ENCODE measurements at places on chromosomes 3 and 15.
A peak's percentile ranks its signal among the peaks of the same experiment; 100 is the strongest.

DNA sequence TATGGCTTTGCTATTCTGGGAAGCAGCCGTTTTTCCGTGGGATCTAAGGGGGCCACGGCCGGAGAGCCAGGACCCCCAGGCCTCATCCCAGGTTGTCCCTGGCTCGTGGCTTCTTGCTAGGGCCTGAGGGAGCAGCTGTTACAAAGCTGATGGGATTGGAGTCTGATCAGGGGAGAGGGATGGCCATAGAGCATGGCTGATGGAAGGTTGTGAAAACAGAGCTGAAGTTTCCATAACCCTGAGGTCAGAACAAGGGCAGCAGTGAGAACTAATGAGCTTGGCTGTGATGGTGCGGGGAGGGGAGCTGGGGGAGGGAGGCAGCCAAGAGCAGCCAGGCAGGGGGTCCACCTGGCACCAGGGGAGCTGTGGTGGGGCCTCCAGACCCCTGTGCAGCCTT is 63.0 kb downstream of the LINGO1 start:
- DNase-seq, result no peak

GRCh38 chr3:171813897-171814460 is 3.7 kb upstream of the PLD1 start:
- no peak for DNase-seq

GRCh38 chr15:52808441-52808840 is 18.3 kb upstream of the ONECUT1 start:
- no peak for DNase-seq

- peak; percentile 31 for DNase-seq
Measured at GRCh38 chr15:33982516-33982915, 14.2 kb downstream of the CHRM5 start.

DNA sequence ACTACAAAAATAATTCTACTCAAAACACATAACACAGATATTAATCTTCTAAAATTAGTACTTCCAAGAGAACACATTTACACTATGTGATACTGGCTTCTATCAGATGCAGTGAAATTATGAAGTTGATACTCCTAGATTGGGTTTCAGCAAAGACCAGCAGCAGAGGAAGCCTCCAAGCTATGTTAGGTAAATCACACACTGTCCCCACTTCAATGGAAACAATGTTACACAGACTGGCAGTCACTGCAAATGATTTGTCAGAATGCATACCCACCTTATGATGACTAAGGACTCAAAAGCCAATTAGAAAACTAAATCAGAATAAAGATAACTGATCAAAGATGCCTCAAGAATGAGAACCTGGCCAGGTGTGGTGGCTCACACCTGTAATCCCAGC is 90.1 kb upstream of the MYO5C start:
- DNase-seq, result no peak

GRCh38 chr3:8746780-8747345 is 13.3 kb downstream of the CAV3 start:
- DNase-seq, result no peak

- DNase-seq, result no peak
Measured at GRCh38 chr3:37467761-37468160, 293.4 kb upstream of the LRRFIP2 start.

- peak; percentile 26 for DNase-seq
Measured at GRCh38 chr3:123412811-123413604, 35.9 kb downstream of the ADCY5 start.

DNA sequence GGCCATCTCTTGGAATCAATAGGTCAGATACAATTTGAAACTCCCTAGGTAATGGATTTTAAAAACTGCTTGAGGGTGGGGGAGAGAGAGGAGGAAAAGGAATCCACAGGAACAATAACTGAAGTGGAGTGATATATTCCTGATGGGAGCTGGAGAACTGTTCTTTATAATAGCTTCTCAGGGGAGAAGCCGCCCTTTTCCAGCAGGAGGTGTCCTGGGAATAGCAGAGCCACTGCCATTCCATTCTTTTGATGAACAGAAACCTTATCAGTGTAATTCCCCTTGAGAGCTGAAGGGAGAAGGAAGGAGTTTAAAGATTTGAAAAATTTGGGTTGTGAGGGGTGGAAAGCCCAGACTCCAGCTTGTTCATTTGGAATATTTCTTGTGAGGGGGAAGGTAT is 504.9 kb upstream of the DPH6 start:
- DNase-seq, result no peak

DNA sequence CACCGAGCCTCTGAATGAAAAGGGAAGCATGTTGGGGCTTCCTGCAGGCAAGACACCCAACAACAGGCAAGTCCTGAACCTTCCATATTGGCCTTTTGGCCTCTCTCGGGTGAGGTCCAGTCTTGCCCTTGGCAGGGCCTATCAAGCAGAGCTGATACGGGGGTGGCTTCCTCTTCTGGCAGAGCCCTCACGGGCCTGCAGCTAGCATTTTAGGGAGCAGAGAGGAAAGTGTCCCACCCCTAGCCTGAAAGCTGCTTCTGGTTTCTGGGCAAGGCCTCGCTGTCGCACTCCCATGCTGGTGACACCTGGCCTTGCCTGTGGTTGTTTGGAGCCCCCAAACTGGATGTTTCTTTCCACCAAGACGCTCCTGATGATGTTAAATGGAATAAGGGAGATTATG is 31.8 kb upstream of the CTSH start:
- no peak for DNase-seq

GRCh38 chr3:161343986-161344385 is 27.3 kb downstream of the SPTSSB start:
- no peak for DNase-seq

DNA sequence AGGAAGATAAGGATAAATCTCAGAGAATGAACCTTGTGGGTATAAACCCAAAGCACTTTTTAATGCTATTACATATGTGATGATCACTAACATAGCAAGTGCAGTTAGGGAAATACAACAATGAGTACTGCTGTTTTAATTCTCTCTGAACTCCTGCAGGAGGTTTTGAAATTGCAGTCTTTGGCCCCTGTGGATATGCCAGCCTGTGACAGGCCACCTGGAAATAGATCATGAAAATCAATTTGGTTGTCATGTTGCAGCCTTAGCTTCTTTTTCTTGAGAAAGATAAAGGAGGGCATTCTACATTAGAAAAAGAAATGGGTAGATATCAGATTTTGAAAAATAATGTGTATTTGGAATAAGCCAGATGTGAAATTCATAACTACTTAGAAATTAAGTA is 103.6 kb downstream of the RSRC1 start:
- DNase-seq, result no peak

GRCh38 chr3:160566499-160566898 is 1.1 kb upstream of the KPNA4 start:
- DNase-seq, result no peak

- no peak for DNase-seq
Measured at GRCh38 chr3:190605385-190605784, 91.5 kb downstream of the IL1RAP start.

DNA sequence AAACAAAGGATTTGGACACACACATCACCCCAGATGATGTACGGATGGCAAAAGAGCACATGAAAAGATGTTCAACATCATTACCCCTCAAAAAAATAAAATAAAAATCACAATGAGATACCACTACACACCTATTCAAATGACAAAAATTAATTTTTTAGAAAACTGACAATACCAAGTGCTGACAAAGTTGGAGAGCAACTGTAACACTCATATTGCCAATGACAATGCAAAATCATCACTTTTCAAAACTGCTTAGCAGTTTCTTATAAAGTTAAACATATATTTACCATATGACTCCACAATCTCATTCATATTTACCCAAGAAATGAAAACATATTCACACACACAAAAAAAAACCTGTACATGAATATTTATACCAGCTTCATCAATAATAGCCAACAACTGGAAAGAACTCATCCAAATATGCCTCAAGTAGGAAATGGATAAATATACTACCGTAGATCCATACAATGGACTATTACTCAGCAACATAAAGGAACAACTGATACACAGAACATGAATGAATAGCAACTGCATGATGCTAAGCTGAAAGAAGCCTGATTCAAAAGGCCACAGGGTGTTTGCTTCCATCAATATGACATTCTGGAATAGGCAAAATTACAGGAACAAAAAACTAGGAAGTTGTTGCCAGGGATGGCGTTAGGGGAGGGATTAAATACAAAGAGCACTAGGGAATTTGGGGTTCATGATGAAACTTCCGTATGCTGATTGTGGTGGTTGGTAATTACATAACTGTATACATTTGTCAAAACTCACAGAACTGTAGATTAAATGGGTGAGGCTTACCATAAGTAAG is 1.3 kb downstream of the FSIP1 start:
- no peak for DNase-seq

DNA sequence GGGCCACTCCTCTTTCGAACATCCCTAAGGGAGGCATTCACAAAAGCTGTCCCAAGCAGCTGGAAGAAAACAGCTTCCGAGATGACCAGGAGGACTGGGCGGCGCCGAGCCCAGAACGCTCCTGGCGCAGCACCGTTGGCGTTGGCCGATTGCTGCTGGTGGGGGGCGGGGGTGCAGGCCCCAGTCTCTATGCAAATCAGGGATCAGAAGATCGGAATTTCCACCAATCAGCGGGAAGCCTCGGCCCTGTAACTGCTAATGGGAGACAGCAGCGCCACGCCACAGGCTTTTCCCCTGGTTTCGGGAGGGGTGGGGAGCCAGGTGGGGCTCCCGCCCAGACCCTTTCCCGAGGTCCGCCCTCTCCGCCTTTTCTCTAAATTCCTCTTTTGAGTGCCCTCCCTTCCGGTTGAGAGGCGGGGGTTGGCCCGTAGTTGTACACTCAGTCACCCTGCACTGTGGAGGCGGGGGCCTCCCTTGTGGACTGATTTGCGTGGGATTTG is 27.0 kb downstream of the HMCES start:
- peak; percentile 88 for DNase-seq

DNA sequence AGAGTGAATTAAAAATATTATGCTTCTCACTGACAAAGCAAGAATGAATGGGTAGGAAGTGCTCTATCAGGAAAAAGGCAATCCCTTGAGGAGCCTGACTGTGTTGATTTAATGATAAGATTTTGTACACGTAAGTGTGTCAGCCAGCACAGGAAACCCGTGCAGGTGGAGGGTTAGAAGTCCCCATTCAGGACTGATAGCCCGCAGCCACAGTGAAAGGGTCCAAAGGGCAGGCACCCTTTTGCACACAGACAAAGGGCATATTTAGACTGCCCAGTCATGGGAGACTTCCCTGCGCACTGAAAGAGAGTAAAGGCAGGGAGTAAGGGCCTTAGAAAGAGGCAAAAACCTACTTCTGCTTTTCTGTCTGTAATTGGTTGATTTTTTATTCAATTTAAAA is 26.4 kb upstream of the SKIL start:
- no peak for DNase-seq

DNA sequence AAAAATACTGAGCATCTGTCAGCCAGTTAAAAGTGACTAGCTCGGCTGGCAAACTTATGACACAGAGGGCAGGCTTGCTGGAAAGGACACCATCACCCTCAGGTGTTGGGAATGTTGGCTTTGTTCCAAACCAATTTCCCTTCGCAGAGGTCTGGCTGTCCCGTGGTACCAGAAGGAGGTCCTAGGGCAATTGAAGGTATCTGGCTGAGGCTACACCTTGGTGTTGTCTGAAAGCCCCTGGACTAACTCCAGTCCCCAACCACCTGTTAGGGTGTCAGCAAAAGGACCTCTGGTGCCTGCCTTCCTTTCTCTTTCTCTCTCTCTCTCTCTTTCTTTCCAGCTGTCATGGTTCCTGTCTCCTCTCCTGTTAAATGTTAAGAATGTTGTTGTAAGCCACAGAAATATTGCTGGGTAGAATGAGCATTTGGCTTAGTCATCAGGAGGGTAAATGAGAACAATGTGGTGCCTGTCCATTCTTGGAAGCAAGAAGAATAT is 12.5 kb downstream of the PRR20G start:
- DNase-seq, result peak; percentile 48

GRCh38 chr15:68298882-68299381 is 21.4 kb downstream of the FEM1B start:
- peak; percentile 44 for DNase-seq

GRCh38 chr3:40837300-40837699 is 312.5 kb downstream of the ZNF621 start:
- DNase-seq, result no peak

- peak; percentile 95 for DNase-seq
Measured at GRCh38 chr3:72661115-72661457, 187.2 kb downstream of the SHQ1 start.

GRCh38 chr3:61667814-61668213 is 106.4 kb downstream of the PTPRG start:
- peak; percentile 57 for DNase-seq

DNA sequence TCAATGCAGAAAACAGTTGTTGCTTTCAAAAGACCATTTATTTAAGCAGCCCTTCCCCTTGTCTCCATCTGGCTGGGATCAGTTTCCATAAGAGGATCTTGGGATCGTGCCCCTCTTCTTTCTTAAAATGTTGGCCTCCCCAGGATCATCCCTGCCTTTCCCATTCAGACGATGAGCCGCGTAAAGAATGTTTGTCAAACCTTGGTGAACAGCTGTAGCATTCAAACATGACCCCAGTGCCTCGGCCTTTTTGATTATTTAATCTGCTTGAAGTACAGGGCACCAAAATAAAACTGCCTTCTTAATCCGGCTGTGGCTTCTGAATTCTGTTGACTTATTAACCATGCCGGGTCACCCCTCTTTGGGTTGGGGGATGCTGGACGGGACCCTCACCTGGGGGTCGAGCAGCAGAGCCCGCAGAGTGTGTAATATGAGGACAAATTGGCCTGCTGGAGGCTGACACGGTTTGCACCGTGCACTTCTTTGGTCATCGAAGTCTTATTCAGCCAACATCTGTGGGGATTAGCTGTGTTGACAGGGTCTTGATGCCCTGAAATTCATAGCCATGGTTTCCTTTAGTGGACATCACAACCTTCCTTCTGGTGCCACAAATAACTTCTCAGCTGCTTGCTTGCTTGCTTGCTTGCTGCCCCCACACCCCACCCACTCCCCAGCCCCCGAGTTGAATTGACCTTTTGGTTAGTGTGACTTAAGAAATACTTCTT is at the start of gene LRTM1:
LRTM1 (minus strand) TSS at position 14 of the 725 bp plus-strand sequence. CDS start 148 bp downstream, outside the sequence.
- no peak for DNase-seq

GRCh38 chr3:18097473-18097872 is 327.7 kb downstream of the SATB1 start:
- DNase-seq, result no peak

Measured in adipocyte (in vitro differentiated cells).